ENCODE measurements at places on chromosomes 16 and 17.

GRCh38 chr17:42642336-42642735 is 16.7 kb upstream of the TUBG2 start:
- H3K27me3 ChIP-seq = no peaks in the 10 kb centered on the region
- no peak overlapping the region for H3K4me3 ChIP-seq
- DNase-seq = no peak
- H3K27ac ChIP-seq = no peak overlapping the region
- H3K36me3 ChIP-seq = no peaks in the 10 kb centered on the region

- no peak overlapping the region for H3K27ac ChIP-seq
- H3K4me3 ChIP-seq = no peak overlapping the region
- DNase-seq = no peak
- H3K36me3 ChIP-seq = no peaks in the 10 kb centered on the region
- H3K4me1 ChIP-seq = no peaks in the 10 kb centered on the region
- peaks cover 28% of the 10 kb centered on the region for H3K27me3 ChIP-seq
Measured at GRCh38 chr16:66070140-66070917, 296.2 kb upstream of the CDH5 start.

- no peak for DNase-seq
- no peaks in the 10 kb centered on the region for H3K36me3 ChIP-seq
- no peaks in the 10 kb centered on the region for H3K27me3 ChIP-seq
- no peak overlapping the region for H3K4me3 ChIP-seq
- H3K27ac ChIP-seq = no peak overlapping the region
Measured at GRCh38 chr17:82872591-82873520, 33.0 kb upstream of the ZNF750 start.

- H3K4me3 ChIP-seq = peak overlapping the region; percentile 19
- H3K27me3 ChIP-seq = no peaks in the 10 kb centered on the region
- no peak overlapping the region for H3K27ac ChIP-seq
- peaks cover 15% of the 10 kb centered on the region for H3K4me1 ChIP-seq
- DNase-seq = no peak
- H3K36me3 ChIP-seq = no peaks in the 10 kb centered on the region
Measured at GRCh38 chr17:2693561-2694380, 17.8 kb downstream of the CLUH start.

DNA sequence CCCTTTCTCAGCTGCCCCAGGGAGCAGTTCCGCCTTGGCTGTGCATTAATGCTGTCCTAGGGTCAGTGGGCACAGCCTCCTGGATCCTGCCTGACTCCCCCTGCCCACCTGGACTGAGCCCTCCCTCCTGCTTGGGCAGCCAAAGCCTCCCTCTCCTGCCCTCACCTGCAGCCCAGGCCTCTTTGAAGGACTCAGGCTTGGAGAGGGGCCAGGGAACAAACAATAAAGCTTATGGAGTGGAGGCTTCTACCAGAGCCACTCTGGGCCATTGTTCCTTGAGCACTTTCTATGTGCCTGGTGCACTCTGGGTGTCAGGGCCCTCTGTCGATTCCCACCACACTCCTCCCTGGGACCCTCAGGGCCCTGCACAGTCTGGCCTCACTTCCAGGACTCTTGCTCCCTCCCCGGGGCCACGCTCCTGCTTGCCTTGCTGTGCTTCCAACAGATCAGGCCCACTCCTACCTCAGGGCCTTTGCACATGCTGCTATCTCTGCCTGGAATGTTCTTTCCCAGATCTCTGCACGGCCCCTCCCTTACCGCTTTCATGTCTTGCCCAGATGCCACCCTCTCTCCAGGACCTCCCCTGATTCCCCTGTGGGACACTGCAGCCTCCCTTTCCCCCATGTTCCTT is 5.0 kb downstream of the KCNJ12 start:
- H3K27ac ChIP-seq = no peak overlapping the region
- no peak for DNase-seq
- H3K36me3 ChIP-seq = no peaks in the 10 kb centered on the region
- no peak overlapping the region for H3K4me3 ChIP-seq
- H3K27me3 ChIP-seq = no peaks in the 10 kb centered on the region
